B cell (primary cell): ENCODE measurements at places on chromosomes 11 and 22. TPM values are rescaled to one million over a fixed set of nuclear protein-coding genes. Genes with fewer than 3 reads are reported as not detected.

The MYRF gene
- total RNA-seq = 0.27 and 0.34 TPM in 2 replicates

The LMO1 gene
- total RNA-seq = not detected in 2 replicates

The RBMXL2 gene
- not detected in 2 replicates for total RNA-seq

DNA sequence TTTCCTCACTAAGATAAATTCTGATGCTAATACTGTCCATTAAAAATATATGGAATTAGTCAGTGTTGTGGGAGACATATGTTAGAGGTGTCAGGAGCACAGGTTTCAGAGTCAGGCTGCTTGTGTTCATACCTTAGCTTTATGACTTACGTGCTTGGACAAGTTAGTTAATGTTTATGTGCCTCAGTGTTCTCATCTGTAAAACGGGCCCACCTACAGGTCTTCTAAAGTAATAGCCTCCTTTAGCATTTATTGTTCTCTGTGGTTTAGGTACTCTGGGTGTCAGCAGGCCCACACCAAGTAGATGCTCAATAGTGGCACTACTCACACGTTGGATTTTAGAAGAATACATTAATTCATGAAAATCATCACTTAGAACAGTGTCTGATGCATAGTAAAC, 308.7 kb upstream of the ZC3H12C start:
- no peak overlapping the region for H3K27ac ChIP-seq
- no peaks in the 10 kb centered on the region for H3K4me1 ChIP-seq
- H3K36me3 ChIP-seq = no peaks in the 10 kb centered on the region
- H3K4me3 ChIP-seq = no peak overlapping the region

GRCh38 chr11:117225553-117226170, 6.2 kb downstream of the PCSK7 start:
- H3K27ac ChIP-seq = no peak overlapping the region
- peaks cover 92% of the 10 kb centered on the region for H3K36me3 ChIP-seq
- no peaks in the 10 kb centered on the region for H3K27me3 ChIP-seq
- H3K4me1 ChIP-seq = peaks cover 29% of the 10 kb centered on the region
- no peak overlapping the region for H3K4me3 ChIP-seq
- no peak for DNase-seq

DNA sequence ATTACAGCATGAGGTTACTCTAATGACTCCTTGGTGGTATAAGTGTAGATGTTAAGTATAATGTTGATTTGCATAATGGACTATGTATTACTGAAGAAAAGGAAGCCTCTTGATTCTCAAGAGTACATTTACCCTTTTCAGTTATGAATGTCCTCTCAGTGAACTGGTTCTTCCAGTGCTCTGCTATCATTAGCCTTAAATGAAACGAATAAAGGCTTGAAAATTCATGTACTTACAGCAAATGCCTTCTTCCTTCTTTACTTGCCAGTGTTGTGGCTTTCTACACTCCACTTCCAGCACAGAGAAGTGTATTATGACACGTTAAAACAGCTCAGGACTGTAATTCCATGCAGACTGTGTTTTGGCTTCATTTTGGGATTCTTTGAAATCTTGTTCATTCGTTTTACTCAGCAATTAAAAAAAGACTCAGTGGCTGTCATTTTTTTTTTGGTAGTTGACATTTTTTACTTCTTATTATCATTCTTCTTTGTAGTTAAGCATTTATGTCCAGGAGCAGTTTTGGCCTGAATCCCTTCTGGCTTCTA, 96.9 kb downstream of the MTMR3 start:
- peaks cover 34% of the 10 kb centered on the region for H3K36me3 ChIP-seq
- no peak overlapping the region for H3K4me3 ChIP-seq
- no peaks in the 10 kb centered on the region for H3K27me3 ChIP-seq
- H3K27ac ChIP-seq = no peak overlapping the region
- DNase-seq = no peak
- no peaks in the 10 kb centered on the region for H3K4me1 ChIP-seq
